ENCODE measurements at places on chromosomes 11 and 22.

GRCh38 chr22:29689206-29689879, 30.5 kb upstream of the CABP7 start:
- DNase-seq: no peak

DNA sequence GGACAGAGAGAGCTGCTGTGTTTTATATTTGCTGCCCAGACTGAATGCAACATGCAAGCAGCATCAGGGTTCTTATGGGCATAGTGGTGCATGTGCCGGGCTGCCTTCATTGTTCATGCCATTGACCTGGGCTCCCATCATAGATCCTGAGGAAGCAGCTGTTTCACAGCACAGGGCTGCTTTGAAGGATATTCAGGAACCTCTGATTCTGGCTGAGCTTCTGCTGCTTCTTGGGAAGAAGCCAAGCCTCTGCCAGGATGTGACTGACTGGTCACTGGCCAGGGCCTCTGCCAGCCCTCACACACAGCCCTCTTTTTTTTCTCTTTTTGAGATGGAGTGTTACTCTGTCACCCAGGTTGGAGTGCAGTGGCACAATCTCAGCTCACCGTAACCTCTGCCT, 43.3 kb downstream of the CYB5R2 start:
- DNase-seq: peak; percentile 77

- no peak for DNase-seq
Measured at GRCh38 chr22:23396362-23397007, 183.6 kb downstream of the IGLL1 start.

- DNase-seq: no peak
Measured at GRCh38 chr11:118785362-118785761, 5.6 kb downstream of the DDX6 start.

DNA sequence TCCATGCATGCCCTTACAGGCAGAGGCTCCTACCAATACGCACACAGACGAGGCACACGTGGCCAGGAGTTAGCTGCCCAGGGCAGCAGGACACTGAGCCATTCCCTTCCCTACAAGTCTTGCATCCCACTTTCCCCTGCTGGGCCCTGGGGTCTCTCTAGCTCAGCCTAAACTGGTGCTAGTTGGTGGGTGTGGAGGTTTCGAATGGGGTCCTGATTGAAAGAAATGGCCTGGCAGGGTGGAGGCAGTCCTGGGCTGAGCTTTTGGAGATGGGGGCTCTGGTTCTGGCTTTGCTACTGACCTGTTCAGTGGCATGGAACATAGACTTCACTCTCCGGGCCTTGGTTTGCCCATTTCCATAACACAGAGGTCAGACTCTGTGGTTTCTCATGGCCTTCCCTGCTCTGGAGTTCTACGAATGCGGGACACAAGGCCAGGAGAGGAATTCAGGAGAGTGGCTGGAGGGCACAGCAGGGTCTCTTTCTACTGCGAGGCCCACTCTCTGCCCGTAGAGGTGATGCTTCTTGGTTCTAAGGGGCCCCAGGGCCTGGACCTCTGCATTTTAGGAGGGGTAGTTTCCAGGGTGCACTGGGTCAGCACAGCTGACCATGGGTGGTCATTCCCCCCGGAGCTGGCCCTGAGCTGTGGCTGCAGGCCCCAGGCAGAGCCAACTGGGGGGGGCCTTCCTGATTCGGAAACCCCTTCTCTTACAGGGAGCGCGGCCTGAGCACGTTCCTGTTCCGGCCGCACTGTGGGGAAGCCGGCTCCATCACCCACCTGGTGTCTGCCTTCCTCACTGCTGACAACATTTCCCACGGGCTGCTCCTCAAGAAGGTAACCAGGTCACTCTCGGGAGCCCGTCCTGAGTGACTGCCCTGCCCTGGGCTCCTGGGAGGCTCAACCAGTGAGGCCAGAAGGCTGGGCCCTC, 40.0 kb downstream of the RNF141 start:
- DNase-seq: no peak

- DNase-seq: peak; percentile 0
Measured at GRCh38 chr22:19868773-19869471, 14.2 kb upstream of the GNB1L start.

DNA sequence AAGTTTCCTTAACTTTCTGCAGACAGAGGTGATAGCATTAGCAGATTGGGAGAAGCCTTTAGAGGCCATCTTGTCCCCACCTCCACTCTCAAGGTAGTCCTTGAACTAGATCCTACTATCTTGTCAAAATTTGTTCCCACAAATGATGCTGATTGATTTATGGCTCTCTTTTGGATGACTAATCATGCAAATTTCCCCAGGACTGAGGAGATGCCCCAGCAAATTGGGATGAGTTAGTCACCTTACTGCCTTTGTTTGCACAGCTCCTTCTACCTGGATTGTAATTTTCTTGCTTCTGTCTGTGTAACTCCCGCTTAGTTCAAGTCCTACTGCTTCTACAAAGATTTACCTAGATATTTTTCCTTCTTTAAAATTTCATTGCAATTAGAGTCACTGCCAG, 391.4 kb upstream of the CADM1 start:
- DNase-seq: no peak

Data from thyroid gland (tissue), 4 donors.